Pancreas (tissue), 10 donors: ENCODE measurements at places on chromosomes 3 and 15.

- no peak for DNase-seq
Observed at GRCh38 chr3:3907023-3907422, 107.8 kb downstream of the LRRN1 start.

DNA sequence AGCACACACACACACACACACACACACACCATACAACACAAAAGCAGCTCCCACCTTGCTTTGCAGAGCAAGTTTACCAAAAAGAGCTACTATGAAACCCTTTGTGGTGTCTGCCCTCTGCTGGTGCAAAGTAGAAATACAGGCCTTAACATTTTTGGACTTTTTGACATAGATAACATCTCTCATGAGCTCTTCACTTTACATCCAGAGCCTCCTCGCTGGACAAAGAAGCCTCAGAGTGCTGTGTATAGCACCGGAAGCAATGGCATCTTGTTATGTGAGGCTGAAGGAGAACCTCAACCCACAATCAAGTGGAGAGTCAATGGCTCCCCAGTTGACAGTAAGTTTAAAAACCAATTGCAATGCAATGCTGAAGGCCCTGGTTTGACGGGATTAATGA is 157.9 kb downstream of the CHL1 start:
- peak; percentile 35 for DNase-seq

- no peak for DNase-seq
Observed at GRCh38 chr3:23793528-23794134, 12.1 kb upstream of the UBE2E1 start.

DNA sequence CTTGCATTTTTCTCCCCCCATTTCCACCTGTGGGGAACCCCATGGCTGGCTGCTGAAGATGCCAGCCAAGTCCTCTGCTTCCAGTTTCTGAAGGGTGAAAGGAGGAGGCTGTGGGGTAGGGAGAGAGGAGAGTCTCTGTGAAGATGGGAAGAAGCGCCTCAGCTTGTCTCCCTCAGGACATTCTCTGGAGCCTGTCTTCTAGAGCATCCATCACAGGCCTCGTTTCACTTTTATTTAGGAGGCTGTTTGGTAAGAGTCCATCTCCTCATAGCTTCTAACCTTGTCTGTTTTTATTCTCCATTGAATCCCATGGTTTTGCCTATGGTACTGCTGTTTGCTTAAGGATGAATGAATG is 8.8 kb upstream of the LCTL start:
- no peak for DNase-seq

GRCh38 chr3:127177226-127177625 is 15.7 kb upstream of the PRR23E start:
- DNase-seq = no peak

GRCh38 chr3:138065949-138066348 is 49.5 kb downstream of the DZIP1L start:
- no peak for DNase-seq

DNA sequence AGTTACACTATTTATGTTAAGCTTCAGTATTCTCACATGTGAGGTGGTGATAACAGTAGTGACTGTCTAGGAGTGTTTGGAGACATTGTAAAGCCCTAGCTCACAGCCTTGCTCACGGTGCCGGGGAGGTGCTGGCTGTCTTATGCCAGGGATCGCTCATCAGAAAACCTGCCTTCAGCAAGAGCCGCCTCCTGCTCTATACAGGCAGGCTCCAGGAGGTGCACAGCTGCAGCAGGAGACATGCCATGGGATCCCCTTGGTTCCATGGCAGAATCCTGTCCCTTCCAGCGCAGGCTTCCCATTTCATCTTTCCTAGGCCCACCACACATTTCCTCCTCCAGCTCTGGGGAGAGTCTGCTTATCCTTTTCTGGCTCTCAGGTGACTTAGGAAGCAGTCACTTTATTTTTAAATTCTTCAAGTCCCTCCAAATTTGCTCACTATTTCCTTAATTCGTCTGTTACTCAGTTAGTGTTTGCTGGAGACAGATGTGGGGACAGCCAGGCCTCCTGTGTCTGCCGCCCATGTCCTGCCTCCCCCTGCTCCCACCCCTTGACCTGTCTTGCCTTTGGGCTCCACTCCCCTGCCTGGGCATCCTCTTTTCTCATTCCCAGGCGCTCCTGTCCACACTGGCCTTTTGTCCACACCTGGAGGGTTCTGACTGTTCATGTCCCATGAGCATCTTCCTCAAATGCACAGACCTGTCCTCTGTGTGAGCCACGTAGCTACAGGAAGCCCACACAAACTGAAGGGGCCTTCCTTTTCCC is 31.7 kb downstream of the SLCO2A1 start:
- DNase-seq = no peak

- no peak for DNase-seq
Observed at GRCh38 chr15:61032600-61033286, 196.4 kb downstream of the RORA start.

GRCh38 chr3:16725972-16726371 is 120.7 kb upstream of the DAZL start:
- DNase-seq = no peak

GRCh38 chr15:98292442-98293240 is 332.1 kb downstream of the ARRDC4 start:
- DNase-seq = peak; percentile 41

DNA sequence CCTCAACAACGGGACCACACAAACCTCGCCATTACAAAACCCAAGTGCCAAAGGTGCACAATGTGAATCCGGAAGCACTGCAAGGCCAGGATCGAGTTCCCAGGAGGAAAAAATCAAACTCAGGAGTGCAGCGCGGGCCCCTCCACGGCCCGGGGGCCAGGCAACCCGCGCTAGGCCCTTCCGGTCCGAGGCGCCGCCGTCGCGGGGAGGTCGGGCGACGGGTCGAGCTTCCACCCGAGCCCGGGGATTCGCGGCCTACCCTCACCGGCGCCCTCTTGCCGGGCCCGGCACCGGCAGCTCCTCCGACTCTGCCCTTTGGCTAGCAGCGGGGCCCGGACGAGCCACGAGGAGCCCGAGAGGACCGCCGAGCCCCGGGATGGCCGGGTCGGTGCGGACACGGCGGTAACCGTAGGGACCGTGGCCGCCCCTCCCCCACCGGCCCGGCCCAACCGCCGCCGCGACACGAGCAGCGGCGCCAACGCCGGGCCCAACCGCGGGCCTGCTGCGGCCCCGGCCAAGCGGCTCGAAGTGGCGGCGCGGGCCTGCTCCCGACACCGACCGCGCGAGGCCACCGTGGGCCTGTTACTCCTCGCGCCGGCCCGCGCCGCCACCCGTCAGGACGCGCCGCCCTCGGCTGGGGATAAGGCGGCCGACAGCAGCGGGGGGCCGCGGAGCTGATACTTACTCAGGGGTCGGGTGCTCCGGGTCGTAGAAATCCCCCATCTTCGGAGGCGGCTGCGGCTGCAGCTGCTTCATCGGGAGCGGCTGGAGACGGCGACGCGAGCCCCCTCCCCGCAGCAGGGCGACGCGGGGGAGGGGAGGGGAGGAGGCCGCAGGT is 525 bp downstream of the SETD2 start:
- peak; percentile 41 for DNase-seq

DNA sequence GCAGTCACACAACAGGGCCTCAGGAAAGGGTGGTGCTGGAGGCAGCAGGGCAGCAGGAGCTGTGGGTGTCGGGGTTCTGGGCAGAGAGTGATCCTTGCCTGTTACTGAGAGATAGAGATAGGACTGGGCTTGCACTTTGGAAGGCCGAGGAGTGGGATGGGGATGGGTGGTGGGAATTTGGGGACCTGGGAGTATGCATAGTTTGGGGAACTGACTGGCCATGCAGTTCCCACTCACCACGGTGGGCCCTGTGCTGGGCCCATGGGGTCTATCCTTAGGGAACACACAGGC is 192.5 kb upstream of the LINGO1 start:
- DNase-seq = no peak

GRCh38 chr3:45104715-45105711 is 41.2 kb downstream of the CDCP1 start:
- no peak for DNase-seq

DNA sequence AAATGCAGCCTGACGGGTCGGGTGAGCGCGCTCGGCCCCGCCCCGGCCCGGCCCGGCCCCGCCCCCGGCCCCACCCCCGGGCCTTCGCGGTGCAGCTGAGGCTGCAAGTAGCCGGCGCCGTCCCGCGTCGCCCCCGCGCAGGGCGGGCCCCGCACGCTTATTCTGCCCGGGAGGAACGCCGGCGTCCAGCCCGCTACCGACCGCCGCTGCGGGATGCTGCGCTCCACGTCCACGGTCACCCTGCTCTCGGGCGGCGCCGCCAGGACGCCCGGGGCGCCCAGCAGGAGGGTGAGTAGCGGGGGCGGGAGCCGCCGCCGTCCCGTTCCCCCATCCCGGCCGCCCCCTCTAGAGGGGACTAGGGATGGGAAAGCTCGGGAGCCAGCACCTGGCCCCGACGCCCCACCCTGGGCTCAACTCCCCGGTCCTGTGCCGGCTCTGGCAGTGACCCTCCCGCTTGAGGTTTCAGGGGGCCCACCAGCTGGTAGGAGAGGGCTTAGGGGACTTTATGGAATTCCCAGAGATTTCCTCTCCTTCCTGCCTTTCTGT is at the start of gene MYZAP:
Gene MYZAP, plus strand, starts transcription at position 83 of the 546 bp plus-strand sequence. Its CDS starts 131 bp downstream, at position 214.
- peak; percentile 86 for DNase-seq

- no peak for DNase-seq
Observed at GRCh38 chr15:63448266-63448665, 56.1 kb upstream of the USP3 start.

GRCh38 chr15:41661518-41662225 is 1.5 kb downstream of the MGA start:
- peak; percentile 77 for DNase-seq

GRCh38 chr15:95994418-95994817 is 336.1 kb upstream of the NR2F2 start:
- no peak for DNase-seq

- DNase-seq = no peak
Observed at GRCh38 chr3:172415323-172415722, 32.9 kb downstream of the GHSR start.

GRCh38 chr3:186150041-186150830 is 41.3 kb upstream of the ETV5 start:
- peak; percentile 89 for DNase-seq

DNA sequence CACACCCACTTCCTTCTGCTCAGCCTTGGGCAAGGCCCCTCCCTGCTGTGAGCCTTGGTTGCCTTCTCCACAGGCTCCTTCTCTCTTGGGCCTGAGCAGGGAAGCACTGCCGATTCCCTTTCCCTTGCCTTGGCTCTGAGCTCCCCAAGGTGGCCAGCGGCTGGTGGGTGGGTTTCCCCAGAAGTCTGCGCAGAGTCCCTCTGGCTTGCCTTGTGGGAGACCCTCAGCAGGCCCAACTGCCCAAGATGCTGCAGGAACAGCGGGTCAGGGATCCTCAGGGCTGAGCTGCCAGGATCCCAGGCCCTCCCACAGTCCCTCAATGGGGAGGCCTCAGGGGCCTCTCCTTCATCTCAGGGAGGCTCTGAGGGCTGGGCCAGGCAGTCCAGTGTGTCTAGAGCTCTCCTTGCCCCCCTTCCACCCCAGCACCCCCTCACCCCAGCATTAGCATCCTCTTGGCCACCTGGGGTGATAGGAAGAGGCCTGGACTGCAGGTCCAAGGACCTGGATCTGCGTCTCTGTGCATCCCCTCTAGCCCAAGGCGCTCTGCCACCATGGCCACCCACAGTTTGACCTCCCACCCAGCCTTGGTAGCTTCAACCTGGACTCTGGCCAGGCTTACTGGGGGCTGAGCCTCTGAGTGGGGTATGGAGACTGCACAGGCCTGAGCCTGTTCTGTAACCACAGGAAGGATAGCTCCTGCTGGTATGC is 68.6 kb downstream of the EXOG start:
- DNase-seq = peak; percentile 22

GRCh38 chr3:61057464-61057863 is 193.8 kb downstream of the FHIT start:
- no peak for DNase-seq

GRCh38 chr3:27528791-27529190 is 44.6 kb upstream of the SLC4A7 start:
- DNase-seq = no peak

DNA sequence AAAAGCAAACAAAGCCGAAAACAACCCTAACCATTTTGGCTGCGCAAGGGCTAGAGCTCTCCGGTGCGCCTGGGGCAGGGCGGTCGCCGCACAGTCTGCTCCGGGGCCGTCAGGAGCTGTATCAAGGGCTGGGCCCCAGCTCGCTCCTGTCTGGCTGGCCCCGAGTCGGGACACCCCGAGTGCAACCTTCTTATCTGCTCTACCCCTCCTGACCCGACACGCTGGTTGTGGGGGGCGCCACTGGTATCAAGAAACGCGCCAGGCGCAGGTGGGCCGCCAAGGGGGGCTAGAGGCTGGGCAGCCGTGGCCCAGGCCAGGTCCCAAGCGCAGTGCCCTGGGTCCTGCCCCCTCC is 36.0 kb downstream of the NR2F2 start:
- no peak for DNase-seq

DNA sequence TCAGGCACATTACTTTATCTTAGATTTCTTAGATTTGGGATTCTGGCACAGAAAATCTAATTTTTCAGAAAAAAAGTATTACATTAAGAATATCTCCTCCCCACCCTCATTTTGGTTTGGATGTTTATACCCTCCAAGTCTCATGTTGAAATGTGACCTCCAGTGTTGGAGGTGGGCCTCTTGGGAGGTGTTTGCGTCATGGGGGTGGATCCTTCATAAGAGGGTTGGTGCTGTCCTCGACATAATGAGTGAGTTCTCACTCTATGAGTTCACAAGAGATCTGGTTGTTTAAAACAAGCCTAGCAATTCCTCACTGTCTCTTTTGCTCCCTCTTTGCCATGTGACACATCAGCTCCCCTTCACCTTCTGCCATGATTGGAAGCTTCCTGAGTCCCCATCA is 45.6 kb upstream of the WWTR1 start:
- DNase-seq = no peak

DNA sequence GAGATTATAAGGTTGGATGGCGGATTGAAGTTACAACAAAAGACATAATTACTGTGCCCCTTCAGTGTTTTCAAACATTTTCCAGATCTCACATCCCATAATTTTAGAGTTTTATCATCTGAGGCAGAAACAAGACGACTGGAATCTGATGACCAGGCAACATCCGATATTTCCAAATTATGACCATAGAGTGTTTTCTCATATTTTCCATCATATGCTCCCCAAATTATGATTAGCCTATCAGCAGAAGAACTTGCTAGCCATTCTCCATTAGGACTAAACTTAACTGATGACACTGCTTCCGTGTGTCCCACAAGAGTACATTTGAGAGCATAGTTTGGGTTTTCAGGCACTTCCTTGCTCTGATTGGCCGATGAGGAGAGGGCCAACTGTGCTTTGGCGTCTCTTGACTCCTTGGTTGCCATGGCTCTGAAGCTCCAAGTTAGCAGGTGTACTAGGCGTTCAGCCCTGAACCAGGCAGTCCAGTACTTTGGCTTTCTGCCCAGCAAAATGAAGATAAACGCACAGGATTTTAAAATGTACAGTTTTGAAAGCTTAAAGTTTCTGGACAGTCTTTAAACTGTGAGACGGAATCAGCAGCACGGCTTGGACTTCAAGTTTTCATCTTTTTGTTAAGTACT is 638 bp downstream of the WDR5B start:
- peak; percentile 60 for DNase-seq

DNA sequence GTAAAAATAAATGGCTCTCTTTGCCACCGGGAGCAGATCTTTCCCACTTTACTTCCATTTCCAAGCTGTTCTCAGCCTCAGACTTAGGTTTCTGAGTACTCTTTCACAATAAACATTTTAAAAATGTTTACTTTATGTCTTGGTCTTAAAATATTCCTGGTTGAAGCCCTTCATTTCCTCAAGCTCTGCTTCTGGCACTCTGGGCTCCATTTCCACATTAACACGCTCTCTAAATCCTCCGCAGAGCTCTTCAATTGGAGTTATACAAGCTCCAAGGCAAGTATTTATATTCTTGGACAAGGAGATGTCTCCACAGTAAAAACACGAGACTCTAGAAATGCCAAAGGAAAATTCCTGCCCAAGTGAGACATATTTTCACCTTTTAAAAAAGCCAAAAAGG is 169.3 kb downstream of the GREM1 start:
- no peak for DNase-seq

- DNase-seq = no peak
Observed at GRCh38 chr3:114558271-114558670, 264.4 kb downstream of the TIGIT start.
